PC-3 (cell line): ENCODE measurements at places on chromosomes 11 and 22. TPM values are rescaled to one million over a fixed set of nuclear protein-coding genes. Genes with fewer than 3 reads are reported as not detected.

OR8J1 gene
- not detected in 2 replicates for total RNA-seq

PGA5 gene
- not detected in 2 replicates for total RNA-seq

TCN2 gene
- 1.7 and 4.2 TPM in 2 replicates for total RNA-seq

HBD gene
- not detected in 2 replicates for total RNA-seq

BAIAP2L2 gene
- 0.80 TPM in 1 of 2 replicates, not detected in the other for total RNA-seq

ART5 gene
- total RNA-seq: not detected in 2 replicates

AP5B1 gene
- total RNA-seq: 24.2 and 31.4 TPM in 2 replicates

- DNase-seq: peak; percentile 2
Observed at GRCh38 chr11:17699147-17700114, 19.9 kb upstream of the MYOD1 start.

GRCh38 chr22:46660604-46661201, 40.5 kb downstream of the GRAMD4 start:
- no peak for DNase-seq

DNA sequence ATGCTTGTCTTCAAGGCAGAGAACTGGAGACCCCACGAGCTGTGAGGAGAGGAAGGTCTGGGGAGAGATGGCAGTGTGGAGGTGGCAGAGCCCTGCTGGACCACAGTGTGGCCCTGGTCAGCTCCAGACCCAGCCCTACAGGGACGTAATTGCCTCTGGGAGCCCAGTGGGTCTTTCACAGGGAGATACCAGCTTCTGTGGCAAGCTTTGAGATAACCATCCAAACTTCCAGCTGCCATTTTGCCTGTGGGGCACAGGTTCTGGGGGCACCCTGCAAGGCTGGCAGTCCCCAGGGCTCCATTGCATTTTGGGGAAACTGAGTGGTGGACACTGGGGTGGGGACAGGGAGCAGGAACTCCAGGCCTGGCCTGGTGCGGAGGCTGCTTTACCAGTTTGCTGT, 10.2 kb upstream of the MPPED1 start:
- no peak for DNase-seq

GRCh38 chr11:115256397-115257197, 247.6 kb downstream of the CADM1 start:
- DNase-seq: no peak

DNA sequence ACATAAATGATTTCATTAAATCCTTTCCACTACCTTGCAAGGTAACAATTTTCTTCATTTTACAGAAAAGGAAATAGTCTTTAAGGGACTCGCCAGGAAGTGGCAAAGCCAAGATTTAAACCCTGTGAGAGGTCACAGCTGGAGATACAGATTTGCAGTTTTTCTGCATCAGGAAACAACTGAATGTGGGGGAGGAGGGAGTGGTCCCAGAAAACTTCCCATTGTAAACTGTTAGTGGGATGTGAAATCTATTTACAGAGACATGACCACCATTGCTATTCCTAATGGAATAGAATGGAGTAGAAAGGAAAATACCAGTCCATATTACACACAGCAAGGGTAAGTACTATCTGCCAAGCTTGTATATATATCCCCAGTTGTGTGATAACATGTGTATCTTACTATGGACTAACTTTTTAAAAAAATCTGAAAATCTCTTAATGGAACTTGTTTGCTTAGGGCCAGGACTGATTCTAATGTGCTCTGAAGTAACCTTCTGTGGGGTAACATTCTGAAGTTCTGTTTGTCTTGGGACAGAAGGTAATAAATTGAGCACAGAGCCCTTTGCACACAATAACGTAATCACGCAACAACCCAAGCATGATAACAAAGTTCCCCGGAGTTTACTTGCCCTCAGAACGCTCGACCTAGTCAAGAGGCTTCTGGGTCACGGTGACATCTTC, 10.9 kb upstream of the TSKU start:
- no peak for DNase-seq

- no peak for DNase-seq
Observed at GRCh38 chr22:50035131-50035881, 22.7 kb upstream of the IL17REL start.

DNA sequence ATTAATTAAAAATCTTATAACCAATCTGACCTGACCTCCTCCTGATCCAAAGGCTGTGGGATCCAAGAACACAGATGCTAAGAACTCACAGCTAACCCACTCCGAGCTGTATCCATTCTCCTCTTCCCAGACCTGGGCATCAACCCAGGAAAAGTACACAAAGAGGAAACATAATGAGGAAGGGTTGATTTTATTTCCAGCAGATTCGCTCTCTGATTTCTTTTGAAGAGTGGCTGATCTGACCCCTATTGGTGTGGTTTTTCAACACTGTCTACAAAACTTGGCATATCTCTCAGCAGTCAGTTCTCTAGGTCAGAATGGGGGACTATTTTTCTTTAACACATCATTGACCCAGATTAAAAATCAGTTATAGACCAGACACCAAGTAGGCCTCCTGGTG, 201.9 kb upstream of the UBASH3B start:
- DNase-seq: no peak

GRCh38 chr11:45147891-45148675, 1.6 kb downstream of the PRDM11 start:
- DNase-seq: no peak

- no peak for DNase-seq
Observed at GRCh38 chr11:117420598-117420997, 92.9 kb downstream of the CEP164 start.

- DNase-seq: peak; percentile 88
Observed at GRCh38 chr11:78690352-78690987, 115.8 kb upstream of the NARS2 start.

DNA sequence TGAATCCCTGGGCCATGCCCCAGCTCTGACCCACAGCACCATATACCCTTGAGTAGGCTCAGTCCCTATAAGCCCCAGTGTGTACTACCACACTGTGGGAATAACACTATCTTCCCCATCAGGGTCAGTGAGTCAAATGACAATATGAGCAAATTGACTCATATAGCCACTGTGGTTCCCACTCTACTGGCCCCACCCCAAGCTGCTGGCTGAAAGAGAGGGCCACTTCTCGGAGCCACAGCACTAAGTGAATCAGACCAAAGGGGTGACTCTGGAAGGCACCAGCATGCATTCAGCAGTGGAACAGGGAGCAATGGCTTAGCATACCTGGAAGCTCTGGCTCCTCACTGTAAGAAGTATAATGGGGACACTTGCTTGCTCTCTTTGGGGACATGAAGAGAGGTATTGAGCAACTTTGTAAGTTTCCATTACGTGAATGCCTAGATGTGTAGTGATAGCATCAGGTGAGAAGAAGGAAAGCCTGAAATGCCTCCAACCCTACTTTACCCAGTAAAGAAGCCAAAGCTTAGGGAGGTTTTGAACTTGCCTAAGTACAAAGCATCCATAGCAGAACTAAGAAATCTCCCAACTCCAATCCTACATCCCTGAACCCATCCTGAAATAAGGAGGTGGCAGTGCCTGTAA, 13.5 kb downstream of the CD59 start:
- peak; percentile 86 for DNase-seq

GRCh38 chr22:46219636-46220035, 30.5 kb downstream of the CDPF1 start:
- no peak for DNase-seq

DNA sequence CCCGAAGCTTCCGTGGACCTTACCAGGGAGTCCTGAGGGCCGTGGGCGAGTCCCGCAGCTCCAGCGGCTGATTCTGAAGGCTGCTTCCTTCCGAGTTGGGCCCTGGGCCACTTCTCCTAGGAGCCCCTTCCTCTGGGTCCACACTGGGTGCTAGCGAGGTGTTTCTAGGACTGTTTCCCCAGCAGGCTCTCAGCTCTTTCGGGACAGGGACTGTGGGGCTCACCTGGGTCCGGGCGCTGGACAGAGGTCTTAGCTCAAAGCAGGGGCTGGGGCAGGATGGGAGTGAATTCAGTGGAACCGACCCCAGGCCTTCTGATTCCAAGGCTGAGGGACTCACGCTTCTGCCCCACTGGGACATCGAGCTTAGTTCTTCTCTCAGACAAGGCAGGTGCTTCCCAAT, 29.3 kb upstream of the CSNK1E start:
- DNase-seq: no peak

GRCh38 chr11:65381716-65382032, 772 bp downstream of the SLC25A45 start:
- peak; percentile 82 for DNase-seq

DNA sequence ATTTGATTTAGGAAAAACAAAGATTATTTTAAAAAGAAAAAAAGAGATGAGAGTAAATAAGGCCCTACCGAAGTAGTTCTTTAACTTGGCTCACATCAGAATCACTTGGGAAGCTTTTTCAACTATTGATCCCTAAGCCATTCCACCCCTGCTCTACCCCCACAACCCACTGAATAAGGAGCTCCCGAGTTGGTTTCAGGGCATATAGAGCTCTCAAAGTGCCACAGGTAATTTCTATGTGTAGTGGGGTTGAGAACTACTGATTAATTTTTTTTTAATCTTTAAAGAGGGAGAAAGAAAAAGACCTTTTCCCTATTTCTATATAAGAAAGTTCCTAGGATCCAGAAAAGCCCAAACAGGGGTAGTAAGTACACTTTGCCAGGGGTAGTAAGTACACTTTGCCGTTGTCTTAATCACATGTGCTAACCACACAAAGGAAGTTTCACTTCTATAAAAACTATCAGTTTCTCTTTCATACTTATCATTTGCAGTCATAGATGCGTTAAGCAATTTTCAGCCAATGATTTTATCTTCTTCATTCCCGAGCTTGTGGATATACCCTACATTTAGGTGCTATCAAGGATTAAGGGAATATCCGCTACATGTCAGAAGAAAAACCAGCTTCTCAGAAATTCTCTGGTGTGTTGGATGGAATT, 108.4 kb upstream of the ZC3H12C start:
- DNase-seq: peak; percentile 42

- peak; percentile 97 for DNase-seq
Observed at GRCh38 chr11:119615003-119615881, 113.8 kb downstream of the NECTIN1 start.

GRCh38 chr22:20904980-20905355, 12.2 kb upstream of the CRKL start:
- DNase-seq: peak; percentile 21

GRCh38 chr22:44924710-44925109, 85.1 kb downstream of the PHF21B start:
- no peak for DNase-seq

- DNase-seq: no peak
Observed at GRCh38 chr11:38274031-38274430, 1676.0 kb upstream of the RAG2 start.

DNA sequence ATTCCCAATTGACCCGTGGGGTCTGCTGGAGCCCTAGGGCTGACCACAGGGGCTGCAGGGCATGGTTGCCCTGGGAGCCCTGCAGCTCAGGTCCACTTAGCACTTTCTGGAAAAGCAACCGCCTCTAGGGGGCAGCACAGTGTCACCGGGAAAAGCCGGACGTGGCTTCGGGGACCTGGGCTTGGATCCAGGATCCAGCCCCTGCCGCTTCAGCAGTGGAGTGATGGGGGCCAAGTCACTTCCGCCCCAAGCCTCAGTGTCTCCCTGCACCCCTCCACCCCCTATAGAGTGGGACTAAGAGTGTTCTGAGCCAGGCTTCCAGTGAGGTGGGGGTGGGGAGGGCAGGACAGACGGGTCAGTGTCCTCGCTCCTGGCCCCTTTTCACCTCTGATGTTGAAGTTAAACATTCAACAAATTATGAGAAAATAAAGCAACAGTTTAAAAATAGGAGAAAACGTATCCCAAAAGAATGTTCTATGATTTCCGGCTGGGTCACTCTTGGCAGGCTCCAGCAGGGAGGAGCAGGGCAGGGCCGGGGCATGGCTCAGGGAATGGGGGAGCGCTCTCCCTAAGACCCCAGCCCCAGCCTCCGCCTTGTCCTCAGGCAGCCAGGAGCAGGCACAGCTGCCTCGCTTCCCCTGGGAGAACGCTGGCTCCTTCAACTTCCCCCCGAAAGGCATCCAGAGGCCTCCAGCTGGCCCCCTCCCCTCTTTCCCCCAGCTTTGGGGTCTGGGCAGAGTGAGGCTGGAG, 96.5 kb upstream of the FGF3 start:
- peak; percentile 95 for DNase-seq
